Right hindlimb (tissue), 1 donor: ENCODE measurements at places on chromosomes 2 and 18.

GRCh38 chr2:85413592-85414420 lies 3.6 kb upstream of the CAPG start:
- DNase-seq: peak; percentile 79

- DNase-seq: no peak
Measured at GRCh38 chr2:133085646-133086045, 415.6 kb upstream of the LYPD1 start.

DNA sequence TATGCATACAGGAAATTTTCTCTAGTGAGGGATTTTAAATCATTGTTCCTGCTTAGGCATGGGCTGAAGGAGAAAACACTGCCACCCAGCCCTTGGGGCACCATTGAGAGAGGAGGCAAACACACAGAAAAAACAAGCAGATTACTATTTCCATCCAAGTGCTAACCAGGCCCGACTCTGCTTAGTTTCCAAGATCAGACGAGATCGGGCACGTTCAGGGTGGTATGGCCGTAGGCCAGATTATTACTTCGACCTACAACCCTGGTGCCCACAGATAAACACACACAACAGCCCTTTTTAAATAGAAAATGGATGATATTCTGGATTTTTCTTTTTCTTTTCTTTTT lies 45.4 kb upstream of the RHOB start:
- no peak for DNase-seq

DNA sequence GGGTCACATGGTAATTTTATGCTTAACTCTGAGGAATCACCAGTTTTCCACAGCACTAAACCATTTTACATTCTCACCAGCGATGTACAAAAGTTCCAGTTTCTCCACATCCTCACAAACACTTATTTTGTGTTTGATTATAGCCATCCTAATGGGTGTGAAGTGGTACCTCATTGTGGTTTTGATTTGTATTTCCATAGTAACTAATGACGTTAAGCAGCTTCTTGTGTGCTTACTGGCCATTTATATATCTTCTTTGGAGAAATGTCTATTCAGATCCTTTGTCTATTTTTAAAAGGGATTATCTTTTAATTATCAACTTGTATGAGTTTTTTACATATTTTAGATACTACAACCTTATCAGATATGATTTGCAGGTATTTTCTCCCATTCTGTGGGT lies 42.0 kb downstream of the CCDC150 start:
- no peak for DNase-seq

GRCh38 chr2:44598330-44599119 lies 236.8 kb downstream of the CAMKMT start:
- no peak for DNase-seq

- DNase-seq: no peak
Measured at GRCh38 chr2:47346-47725, 1.0 kb upstream of the FAM110C start.

DNA sequence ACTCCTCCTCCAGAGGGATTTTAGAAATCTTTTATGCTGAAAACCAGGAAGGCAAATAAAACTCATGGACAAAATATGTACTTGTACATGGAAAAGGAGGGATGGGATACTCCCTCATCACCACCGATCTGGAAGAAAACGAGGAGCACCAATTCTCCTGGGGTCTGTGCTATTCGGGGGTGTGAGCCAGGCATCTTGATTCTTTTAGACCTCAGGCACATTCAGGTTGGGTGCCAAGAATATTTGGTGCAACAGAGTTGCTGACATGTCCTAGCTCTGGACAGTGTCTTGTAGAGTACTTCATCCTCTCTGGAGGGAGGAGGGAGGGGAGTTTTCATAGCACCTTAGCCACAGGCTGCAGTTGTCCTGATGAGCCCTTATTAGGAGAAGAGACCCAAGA lies 163.0 kb downstream of the PRKCE start:
- DNase-seq: no peak

GRCh38 chr2:121359716-121360565 lies 74.9 kb upstream of the TFCP2L1 start:
- DNase-seq: no peak

DNA sequence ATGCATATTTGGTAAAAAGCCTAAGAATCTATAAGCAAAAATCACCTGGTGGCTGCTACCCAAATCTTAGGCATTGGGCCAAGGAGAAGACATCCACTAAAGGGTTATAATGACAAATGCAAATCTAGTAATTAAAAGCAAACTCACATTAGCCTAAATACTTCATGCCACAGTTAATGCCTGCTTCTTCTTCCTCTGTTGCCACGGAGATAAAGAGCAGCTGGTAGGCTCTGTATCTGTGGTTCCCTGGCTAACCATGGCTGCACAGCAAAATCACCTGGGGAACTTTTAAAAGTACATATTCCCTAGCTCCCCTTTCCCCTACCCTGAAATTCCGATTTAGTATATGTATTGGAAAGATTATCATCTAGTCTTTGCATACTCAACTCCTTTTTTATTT lies 114.3 kb downstream of the LNPK start:
- DNase-seq: no peak
